Nephron progenitor cell (in vitro differentiated cells): ENCODE measurements at places on chromosomes 7 and 10.

DNA sequence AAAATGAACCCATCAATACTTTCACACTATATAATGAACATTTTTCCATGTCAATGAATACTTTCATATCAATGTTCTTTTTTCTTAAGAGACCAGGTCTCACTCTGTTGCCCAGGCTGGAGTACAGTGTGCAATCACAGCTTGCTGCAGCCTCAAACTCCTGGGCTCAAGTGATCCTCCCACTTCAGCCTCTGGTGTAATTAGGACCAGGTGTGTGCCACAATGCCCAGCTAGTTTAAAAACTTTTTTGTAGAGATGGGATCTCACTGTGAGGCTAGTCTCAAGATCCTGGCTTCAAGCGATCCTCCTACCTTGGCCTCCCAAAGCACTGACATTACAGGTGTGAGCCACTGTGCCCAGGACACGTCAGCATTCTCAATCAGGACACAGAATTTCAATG, 85.2 kb downstream of the SH3PXD2A start:
- peaks cover 65% of the 10 kb centered on the region for H3K4me1 ChIP-seq
- H3K27ac ChIP-seq: no peak overlapping the region
- no peak for DNase-seq
- no peak overlapping the region for H3K4me3 ChIP-seq

DNA sequence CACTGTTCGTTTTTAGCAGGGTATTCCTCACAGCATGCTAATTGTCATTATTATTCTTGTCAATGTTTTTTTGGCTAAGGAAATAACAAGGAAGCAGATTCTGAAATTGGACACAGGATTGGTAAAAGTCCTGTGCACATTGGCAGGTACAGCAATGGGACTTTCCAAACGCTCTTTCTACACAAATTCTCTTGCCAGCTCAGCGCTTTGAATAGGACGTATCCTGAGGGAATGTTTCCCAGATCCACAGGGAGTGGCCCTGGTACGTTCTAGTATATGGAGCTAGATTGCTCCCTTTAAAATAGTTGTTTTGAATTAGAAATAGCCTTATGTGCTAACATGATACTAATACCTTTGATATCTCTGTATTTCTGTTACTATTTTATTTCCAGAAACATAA, 82.8 kb upstream of the GRB10 start:
- no peak for DNase-seq
- no peak overlapping the region for H3K27ac ChIP-seq
- peaks cover 19% of the 10 kb centered on the region for H3K27me3 ChIP-seq
- peaks cover 8% of the 10 kb centered on the region for H3K4me1 ChIP-seq
- no peak overlapping the region for H3K4me3 ChIP-seq

DNA sequence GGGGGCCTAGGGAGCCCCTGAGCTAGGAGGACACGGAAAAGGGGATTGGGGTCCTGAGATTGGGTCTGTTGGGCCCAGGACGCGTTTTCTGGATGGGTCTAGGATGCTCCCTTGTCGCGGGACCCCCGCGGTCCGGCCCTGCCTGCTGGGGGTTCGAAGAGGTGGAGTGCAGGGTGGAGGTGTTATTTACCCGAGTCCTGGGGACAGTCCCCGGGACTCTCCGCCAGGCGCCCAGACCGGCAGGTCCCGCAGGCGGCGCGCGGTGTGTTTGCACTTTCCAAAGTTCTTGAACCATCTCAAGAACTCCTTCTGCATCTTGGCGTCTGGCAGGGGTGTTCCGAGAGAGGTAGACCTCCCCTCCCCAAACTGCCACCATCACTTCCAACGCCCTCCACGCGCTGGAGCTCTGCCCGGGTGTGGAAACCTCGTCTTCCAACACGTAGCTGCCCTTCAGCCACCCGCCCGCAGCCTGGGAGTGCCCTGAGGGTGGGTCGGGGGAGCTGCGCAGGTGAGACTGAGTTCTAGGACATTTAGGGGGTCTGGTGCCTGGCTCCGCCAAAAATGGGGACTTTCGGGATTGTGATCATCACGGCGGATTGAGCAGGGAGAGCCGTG, 569 bp downstream of the CAV1 start:
- peaks cover 71% of the 10 kb centered on the region for H3K27me3 ChIP-seq
- DNase-seq: peak; percentile 25
- H3K4me3 ChIP-seq: peak overlapping the region; percentile 87
- H3K27ac ChIP-seq: no peak overlapping the region
- no peaks in the 10 kb centered on the region for H3K36me3 ChIP-seq

DNA sequence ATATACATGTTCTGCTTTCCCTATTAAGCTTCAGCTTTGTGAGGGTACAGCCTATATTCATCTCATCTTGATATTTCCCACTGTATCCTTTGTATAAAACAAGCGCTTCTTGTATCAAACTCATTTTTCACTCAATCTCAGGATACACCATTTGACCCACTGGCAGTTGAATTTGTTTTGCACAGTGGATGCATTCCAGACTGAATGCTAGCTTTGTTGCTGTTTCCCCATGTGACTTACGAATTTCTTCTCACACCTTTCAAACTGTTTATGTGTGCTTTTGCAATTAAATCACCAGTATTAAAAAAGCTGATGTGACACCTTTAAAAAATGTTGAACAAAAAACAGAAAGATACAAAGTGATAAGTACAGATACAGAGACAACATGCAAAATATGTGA, 180.9 kb downstream of the ZNF438 start:
- H3K4me3 ChIP-seq: no peak overlapping the region
- no peaks in the 10 kb centered on the region for H3K27me3 ChIP-seq
- peaks cover 4% of the 10 kb centered on the region for H3K36me3 ChIP-seq
- H3K27ac ChIP-seq: no peak overlapping the region

- no peaks in the 10 kb centered on the region for H3K36me3 ChIP-seq
- no peak overlapping the region for H3K4me3 ChIP-seq
- no peak for DNase-seq
- H3K27ac ChIP-seq: no peak overlapping the region
- peaks cover 11% of the 10 kb centered on the region for H3K4me1 ChIP-seq
Observed at GRCh38 chr7:25075459-25075858, 49.6 kb downstream of the CYCS start.

DNA sequence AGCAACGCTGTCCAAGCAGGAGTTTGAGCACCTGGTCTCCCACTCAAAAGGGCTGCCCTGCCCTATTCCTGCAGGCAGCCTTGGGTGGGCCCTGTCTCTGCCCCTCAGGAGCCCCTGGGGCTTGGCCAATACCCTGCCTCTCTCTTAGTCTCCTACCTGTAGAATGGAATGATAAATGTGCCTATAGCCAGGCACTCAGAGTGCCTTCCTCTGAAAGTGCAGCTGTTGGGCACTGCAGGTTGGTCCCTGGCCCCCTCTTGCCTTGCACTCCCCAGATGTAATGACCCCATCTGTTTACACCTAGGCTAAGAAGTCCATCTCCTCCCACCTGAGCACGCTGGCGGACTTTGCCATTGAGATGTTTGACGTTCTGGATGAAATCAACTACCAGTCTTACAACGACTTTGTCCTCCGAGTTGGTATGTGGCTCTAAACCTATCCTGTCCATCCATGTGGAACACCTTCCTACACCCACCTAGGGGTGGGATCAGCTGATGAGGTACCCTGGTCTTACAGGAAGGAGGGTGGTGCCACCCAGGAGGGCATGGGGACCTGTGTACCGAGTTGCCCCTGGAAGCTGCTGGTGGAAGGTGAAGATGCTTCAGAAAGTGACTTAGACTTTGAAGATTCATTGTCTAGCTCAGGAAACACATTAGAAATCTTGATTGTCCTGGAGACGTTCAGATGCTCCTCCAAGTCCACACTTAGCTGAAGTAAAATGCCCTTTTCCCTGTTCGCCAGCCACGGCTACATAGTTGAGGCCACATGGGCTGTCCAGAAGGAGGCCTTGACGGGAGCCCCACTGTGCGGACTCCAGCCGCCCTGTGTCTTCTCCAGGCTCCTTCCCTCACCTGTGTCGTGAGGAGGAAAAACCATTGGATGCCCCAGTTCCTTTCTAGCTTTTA, 134.1 kb downstream of the ADCY1 start:
- no peaks in the 10 kb centered on the region for H3K4me1 ChIP-seq
- peaks cover 2% of the 10 kb centered on the region for H3K27me3 ChIP-seq
- H3K36me3 ChIP-seq: peaks cover 7% of the 10 kb centered on the region
- H3K4me3 ChIP-seq: no peak overlapping the region
- H3K27ac ChIP-seq: no peak overlapping the region

DNA sequence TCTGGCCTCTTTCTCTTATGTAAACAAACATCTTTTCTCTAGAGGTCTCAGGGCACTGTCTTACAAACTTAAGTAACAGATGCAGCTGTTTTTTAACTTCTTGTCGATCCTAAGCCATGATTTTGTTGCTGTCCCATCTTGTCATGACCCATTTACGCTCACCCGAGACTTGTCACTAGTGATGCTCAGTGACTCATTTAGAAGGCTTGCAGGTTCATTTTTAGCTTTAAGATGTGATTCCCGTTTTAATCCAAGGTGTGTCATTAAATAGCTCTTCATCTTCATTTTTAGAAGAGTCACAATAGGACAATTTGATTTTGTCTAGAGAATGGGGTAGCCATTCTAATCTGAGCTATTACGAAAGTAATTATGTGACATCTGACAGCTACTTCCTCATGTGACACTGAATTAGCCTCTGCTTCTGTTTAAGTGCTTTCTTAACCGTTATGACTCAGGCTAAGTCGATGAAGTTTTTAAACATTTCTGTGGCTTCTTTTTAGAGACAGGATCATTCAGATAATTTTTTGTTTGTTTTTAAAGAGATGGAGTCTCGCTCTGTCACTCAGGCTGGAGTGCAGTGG, 42.7 kb downstream of the SPDYE5 start:
- H3K36me3 ChIP-seq: peaks cover 29% of the 10 kb centered on the region
- H3K4me3 ChIP-seq: no peak overlapping the region
- peaks cover 11% of the 10 kb centered on the region for H3K4me1 ChIP-seq
- no peak for DNase-seq

GRCh38 chr10:70053218-70053840, 683 bp downstream of the MACROH2A2 start:
- peaks cover 67% of the 10 kb centered on the region for H3K4me1 ChIP-seq
- H3K4me3 ChIP-seq: peak overlapping the region; percentile 95
- peaks cover 3% of the 10 kb centered on the region for H3K27me3 ChIP-seq
- peak overlapping the region; percentile 94 for H3K27ac ChIP-seq
- peak; percentile 62 for DNase-seq

GRCh38 chr7:145633513-145633912, 483.1 kb upstream of the CNTNAP2 start:
- no peaks in the 10 kb centered on the region for H3K4me1 ChIP-seq
- no peak for DNase-seq
- H3K27me3 ChIP-seq: no peaks in the 10 kb centered on the region
